Activated T-helper 1 cell treated with anti-CD3 and anti-CD28 coated beads, Interleukin-12 subunit alpha, Interleukin-12 subunit beta, Interleukin-2, Interleukin-4 antibody, amounts not matched to agents 30 ng/mL and 10 ng/mL and 1 ng/mL, durations not matched to agents 14 hours and 24 hours and 36 hours (primary cell): ENCODE measurements at places on chromosomes 3 and 15.

DNA sequence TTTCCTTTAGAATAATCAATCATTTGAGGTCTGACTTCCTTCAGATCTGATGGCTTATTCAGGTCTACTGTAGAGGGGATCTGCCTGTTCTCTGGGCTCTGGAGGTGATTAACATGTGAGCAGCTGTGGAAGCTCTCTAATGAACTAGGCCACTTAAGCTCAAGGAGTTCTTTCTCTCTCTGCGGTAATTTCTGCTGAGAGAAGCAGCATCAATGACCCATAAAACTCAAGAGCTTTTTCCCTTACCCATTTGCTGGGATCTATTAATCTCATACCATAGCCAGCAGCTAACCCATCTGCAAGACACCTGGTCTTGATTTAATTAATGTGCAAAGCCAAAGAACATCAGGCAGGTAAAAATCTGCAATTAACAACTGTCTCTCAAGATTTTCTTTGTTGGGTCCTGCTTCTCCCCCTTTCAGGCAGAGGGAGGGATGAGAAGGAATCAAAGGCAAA lies 73.2 kb upstream of the DLG1 start:
- H3K27me3 ChIP-seq, result peaks cover 4% of the 10 kb centered on the region
- no peaks in the 10 kb centered on the region for H3K36me3 ChIP-seq
- DNase-seq, result no peak
- H3K4me1 ChIP-seq, result no peaks in the 10 kb centered on the region

GRCh38 chr15:57806003-57806402 lies 99.5 kb downstream of the POLR2M start:
- peaks cover 10% of the 10 kb centered on the region for H3K27me3 ChIP-seq
- H3K36me3 ChIP-seq, result no peaks in the 10 kb centered on the region
- no peak overlapping the region for H3K27ac ChIP-seq
- no peaks in the 10 kb centered on the region for H3K4me1 ChIP-seq
- no peak overlapping the region for H3K4me3 ChIP-seq
- no peak for DNase-seq

GRCh38 chr3:48859206-48859605 lies 11.5 kb upstream of the PRKAR2A start:
- H3K36me3 ChIP-seq, result peaks cover 17% of the 10 kb centered on the region
- no peak overlapping the region for H3K4me3 ChIP-seq
- H3K27me3 ChIP-seq, result no peaks in the 10 kb centered on the region
- DNase-seq, result no peak

- no peak for DNase-seq
- H3K4me3 ChIP-seq, result no peak overlapping the region
- peaks cover 9% of the 10 kb centered on the region for H3K4me1 ChIP-seq
- peaks cover 30% of the 10 kb centered on the region for H3K36me3 ChIP-seq
- H3K27ac ChIP-seq, result no peak overlapping the region
Measured at GRCh38 chr3:142209655-142210054, 15.7 kb downstream of the GK5 start.

GRCh38 chr3:129686941-129687340 lies 80.5 kb upstream of the PLXND1 start:
- DNase-seq, result no peak
- no peaks in the 10 kb centered on the region for H3K36me3 ChIP-seq
- H3K27ac ChIP-seq, result no peak overlapping the region
- H3K27me3 ChIP-seq, result no peaks in the 10 kb centered on the region
- H3K4me1 ChIP-seq, result peaks cover 11% of the 10 kb centered on the region

DNA sequence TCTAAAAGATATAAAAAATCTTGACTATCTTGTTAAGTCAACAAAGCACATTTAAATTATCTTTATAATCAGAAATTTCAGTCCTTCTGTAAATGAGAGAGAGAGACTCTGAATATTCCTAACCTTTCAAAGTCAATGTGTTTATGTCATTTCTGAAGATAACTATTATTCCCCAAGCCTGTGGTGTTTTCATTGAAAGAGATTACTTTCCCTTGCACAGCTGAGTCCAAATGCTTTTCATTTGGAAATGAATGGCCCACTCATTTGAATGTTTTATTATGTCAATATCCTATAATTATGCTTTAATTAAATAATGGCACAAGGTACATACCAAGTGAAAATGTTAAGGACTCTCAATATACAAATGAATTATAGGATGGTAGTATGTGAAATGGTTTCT lies 680.0 kb upstream of the DPPA4 start:
- H3K4me3 ChIP-seq, result no peak overlapping the region
- H3K27ac ChIP-seq, result no peak overlapping the region

GRCh38 chr3:674116-674515 lies 418.7 kb upstream of the CNTN6 start:
- no peak overlapping the region for H3K4me3 ChIP-seq
- no peaks in the 10 kb centered on the region for H3K27me3 ChIP-seq
- H3K4me1 ChIP-seq, result no peaks in the 10 kb centered on the region
- no peak overlapping the region for H3K27ac ChIP-seq
- no peak for DNase-seq
- H3K36me3 ChIP-seq, result no peaks in the 10 kb centered on the region
